Stimulated activated naive CD8-positive, alpha-beta T cell treated with anti-CD3 and anti-CD28 coated beads, Interleukin-15, amount 100 ng/mL, for 72 hours (primary cell): ENCODE measurements at places on chromosomes 2 and 18.

- no peak for DNase-seq
Measured at GRCh38 chr2:114039677-114040076, 149.8 kb downstream of the ACTR3 start.

- DNase-seq, result no peak
Measured at GRCh38 chr2:161204846-161205245, 44.6 kb downstream of the TANK start.

GRCh38 chr2:37781028-37781427 is 109.6 kb upstream of the CDC42EP3 start:
- DNase-seq, result no peak

DNA sequence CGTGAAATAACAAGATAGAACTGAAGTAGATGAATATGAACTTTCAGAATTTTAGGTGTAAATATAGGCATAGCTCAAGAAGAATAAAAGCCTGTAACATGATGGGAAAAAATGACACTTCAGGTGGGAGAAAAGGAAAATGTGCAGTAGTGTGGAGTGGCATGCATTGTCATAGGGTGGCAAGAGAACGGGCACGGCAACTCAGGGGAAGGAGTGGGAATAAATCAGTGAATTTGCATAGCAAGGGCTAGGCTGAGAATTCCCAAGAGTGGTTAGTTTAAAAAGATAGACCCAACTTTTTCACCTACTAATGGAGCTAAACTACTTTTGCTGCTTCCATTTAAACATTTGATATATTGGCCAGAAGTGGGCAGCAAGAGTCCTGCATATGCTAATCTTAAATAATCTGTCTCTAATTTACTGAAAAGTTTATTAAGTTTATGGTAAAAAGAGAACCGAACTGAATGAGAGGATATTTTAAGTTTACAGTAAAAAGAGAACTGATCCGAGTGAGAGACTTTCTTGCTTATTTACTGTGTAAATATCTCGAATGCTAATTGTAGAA is 228.1 kb downstream of the CTNNA2 start:
- DNase-seq, result no peak

- DNase-seq, result no peak
Measured at GRCh38 chr2:132780651-132781050, 110.6 kb upstream of the LYPD1 start.

GRCh38 chr2:27942612-27943547 is 52.4 kb downstream of the BABAM2 start:
- DNase-seq, result no peak

GRCh38 chr18:2805970-2806943 is 40.5 kb upstream of the EMILIN2 start:
- DNase-seq, result no peak

GRCh38 chr2:63300835-63301234 is 250.2 kb downstream of the OTX1 start:
- no peak for DNase-seq

- DNase-seq, result no peak
Measured at GRCh38 chr2:156748221-156748620, 312.0 kb downstream of the GPD2 start.

DNA sequence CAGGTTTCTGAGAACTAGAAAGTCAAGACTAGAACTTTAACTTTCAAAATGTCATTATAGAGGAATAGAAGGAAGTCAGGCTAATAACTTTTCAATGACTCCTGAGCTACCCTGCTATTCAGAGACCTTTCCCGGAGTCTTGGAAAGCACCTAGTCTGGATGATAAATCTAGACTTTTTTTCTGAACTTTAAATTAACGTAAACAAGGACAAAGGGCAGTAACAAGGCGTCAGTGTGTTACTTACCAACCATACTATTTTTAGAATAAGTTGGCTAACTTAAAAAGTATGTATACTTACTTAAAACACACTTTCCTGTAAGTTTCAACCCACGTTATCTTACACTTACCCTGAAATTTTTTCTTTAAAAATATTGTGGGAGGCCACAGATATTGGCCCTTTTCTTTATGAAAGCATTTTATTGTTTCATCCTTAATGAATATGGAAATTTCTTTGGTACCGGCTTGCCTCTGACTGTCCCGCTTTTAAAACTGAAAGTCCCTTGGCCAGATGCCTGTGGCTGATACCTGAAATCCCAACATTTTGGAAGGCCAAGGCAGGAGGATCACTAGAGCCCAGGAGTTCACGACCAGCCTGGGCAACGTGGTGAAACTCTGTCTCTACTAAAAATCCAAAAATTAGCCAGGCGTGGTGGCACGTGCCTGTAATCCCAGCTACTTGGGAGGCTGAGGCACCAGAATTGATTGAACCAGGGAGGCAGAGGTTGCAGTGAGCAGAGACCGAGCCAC is 9.7 kb downstream of the PMAIP1 start:
- no peak for DNase-seq

GRCh38 chr2:208370881-208371633 is 35.5 kb upstream of the PTH2R start:
- no peak for DNase-seq

DNA sequence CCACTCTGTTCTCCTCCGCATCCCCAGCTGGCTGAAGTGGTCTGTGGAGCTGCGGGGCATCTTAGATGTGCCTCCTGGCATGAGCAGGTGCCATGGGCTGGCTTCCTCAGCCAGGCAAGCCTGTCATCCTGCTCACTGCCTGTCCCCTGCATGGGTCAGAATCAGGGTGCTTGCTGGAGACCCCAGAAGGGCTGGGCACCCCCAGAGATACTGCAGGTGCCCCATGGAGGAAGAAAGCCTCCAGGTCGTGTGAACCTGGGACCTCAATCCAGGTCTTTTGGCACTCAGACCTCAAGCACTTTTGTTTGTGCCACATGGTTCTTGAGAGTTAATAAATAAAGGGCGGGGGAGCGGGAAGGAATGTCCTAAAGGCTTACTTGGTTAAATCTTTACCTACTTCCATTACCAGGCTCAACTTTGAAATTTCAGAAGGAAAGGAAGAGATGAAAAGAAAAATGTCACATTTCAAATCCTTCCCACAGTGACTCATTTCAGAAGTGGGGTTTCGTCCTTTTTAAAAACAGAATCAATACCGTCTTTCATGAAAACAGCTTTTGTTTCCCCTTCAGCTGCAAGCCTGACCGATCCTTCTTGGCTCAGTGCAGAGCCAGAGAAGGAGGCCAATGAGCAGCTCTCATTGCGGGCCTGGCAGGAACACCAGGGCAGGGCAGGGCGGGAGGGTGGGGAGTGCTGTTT is 69.9 kb downstream of the RHOB start:
- DNase-seq, result no peak

DNA sequence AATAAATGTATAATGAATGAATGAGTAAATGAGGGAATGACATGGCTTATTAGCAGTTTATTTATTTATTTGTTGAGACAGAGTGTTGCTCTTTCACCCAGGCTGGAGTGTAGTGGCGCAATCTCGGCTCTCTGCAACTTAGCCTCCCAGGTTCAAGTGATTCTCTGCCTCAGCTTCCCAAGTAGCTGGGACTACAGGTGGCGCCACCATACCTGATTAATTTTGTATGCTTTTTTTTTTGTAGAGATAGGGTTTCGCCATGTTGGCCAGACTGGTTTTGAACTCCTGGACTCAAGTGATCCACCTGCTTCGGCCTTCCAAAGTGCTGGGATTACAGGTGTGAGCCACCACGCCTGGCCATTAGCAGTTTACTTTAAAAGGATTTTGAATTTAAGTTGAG is 100.3 kb upstream of the CAVIN2 start:
- no peak for DNase-seq

- DNase-seq, result no peak
Measured at GRCh38 chr2:75548036-75548573, 12.6 kb downstream of the EVA1A start.

- no peak for DNase-seq
Measured at GRCh38 chr18:79383388-79384056, 12.2 kb upstream of the NFATC1 start.

DNA sequence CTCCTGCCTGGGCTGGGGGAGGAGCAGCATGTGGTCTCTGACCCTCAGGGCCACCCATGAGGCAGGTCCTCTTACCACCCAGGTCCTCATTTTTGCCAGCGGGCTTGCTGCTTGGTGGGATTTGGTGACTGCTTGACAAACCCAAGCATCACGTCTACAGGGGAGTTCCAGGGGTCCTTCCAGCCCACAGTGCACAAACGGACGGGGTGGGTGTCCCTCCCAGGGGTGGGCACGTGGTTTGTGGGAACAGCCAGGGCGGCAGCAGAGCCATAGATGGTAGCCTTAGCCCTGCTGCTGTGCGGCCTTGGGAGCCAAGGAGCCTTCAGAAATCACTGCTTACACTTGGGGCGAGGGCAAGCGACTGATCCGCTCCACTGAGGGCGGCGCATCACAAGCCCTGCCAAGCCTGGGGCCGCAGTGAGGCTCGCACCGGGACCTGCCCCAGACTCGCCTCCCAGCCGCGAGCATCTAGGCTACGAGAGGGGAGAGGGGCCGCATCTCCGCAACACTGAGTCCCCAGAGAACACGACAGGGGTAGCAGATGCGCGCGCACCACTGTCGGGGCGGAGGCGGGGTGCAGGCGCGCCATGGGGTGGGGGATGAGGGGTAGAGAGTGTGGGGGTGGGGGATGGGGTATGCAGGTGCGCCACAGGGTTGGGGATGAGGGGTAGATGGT is 36.9 kb downstream of the SNED1 start:
- no peak for DNase-seq

DNA sequence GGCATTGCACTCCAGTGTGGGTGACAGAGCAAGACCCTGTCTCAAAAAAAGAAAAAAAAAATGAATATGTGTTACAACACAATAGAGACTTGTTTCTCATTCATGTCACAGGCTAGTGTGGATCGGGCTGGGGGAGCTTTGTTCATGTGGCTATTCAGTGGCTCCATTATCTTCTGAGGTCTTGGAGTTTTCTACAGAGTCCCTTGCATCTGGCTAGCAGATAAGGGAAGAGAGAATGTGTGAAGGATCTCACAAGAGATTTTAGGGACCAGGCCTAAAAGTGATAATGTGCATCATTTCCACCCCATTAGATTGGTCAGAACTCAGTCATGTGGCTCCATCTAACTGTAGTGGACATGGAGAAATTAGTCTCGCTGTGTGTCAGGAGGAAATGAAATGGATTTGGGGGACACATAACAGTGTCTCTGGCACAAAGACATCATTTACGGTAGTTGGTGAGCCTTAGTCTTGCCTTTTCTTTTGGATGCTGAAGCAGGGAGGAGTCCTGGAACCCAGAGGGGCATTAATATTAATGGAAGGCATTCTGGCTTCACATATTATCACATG is 32.4 kb upstream of the CASP10 start:
- no peak for DNase-seq

DNA sequence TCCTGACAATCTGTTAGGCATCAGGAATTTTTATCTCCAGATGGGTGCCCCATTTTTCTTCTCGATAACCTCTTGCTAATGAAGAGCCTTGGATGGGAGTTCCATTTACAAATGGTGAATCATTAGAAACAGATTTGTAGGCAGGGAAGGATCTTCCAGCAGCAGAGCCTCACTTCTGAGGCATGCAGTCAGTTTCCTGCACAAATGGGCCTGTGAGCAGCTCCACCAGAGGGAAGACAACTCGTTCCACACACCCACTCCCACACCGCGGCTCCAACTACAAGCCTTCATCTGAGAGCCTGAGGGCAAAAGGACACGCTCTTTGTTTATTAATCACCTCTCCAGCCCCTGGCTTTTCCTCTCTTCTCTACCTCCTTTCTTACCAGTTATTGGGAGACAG is 108.5 kb downstream of the CTAGE1 start:
- no peak for DNase-seq
